ENCODE measurements at places on chromosomes 16 and 17. TPM values are rescaled to one million over a fixed set of nuclear protein-coding genes. Genes with fewer than 3 reads are reported as not detected.

CARHSP1 gene
- 68.8 TPM for total RNA-seq

DNA sequence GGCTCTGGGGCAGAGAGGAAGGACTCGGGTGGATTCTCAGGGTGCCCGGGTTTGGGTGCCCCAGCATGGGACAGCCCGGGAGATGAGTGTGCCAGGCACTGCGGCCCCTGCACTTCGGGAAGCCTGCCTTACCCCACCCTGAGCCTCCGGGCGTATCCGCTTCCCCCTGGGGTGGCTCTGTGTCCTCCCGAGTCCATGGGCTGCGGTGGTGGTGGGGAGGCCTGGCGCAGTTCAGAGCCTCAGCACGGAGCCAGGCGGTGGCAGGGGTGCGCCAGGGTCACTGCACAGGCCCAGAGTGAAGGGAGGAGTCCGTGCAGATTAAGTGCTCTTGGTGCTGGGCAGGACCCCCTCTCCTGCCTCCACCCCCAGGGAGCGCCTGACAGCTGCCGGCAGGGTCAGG, 20.7 kb downstream of the MYBBP1A start:
- no peak for DNase-seq

DNA sequence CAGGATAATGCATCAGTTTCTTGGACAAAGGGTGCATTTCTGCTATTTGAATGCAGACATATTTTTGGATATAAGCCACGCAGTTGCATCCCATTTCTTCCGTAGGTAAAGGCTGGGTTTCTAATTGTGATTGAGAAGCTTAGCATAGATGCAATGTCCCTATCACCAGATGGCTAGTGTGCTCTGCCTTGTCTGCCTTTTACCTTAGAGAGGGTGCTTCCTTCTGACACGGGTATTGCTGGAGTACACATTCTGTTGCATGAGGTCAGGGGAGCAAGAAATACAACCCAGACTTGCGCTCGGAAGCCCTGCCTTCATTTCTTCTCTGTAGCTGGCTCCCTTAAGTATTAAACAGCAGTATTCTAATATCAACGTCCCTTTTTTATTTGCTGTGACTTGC, 337.4 kb downstream of the WWOX start:
- no peak for DNase-seq

- no peak for DNase-seq
Observed at GRCh38 chr17:29057361-29057760, 14.4 kb downstream of the PIPOX start.

DNA sequence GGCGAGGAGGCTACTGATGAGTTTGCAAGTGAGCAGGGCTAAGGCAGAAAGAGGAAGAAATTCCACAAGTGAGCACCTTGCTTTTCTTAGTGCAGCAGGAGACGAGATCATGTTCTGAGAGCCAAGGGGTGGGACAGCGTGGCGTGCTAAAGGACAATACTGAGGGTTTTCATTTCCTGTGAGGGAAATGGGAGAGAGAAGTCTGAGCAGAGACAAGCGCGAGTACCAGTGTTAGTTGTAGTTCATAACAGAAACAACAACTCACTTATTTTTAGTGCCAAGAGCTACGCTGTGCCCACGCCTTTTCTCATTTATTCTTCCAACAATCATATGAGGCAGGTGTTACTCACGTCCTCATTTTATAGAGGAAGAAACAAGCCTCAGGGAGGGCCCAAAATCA, 2.3 kb downstream of the SPACA3 start:
- DNase-seq: no peak

GRCh38 chr16:12086822-12087221, 110.3 kb downstream of the SNX29 start:
- no peak for DNase-seq

DNA sequence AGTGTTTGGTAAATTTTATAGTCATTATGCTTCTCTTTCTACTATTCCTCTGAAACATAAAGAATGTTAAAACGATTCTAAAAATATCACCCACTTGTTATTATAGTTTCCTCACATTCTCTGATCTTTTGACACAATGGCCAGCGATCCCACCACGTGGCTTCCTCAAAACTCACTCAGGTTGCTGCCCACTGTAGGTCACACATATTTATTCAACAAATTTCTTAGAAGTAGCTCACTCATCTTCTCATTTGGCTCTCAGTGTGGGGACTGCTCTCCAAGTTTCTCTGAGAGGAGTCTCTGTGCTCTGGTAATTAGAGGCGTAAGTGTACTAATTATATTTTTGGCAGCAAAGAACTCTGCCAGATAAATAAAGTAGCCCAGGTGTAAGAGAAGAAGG, 465.4 kb downstream of the CDH11 start:
- no peak for DNase-seq
